Psoas muscle (tissue), 8 donors: ENCODE measurements at places on chromosomes 5 and 9.

- no peak for DNase-seq
Observed at GRCh38 chr5:170640731-170641588, 137.1 kb downstream of the KCNIP1 start.

DNA sequence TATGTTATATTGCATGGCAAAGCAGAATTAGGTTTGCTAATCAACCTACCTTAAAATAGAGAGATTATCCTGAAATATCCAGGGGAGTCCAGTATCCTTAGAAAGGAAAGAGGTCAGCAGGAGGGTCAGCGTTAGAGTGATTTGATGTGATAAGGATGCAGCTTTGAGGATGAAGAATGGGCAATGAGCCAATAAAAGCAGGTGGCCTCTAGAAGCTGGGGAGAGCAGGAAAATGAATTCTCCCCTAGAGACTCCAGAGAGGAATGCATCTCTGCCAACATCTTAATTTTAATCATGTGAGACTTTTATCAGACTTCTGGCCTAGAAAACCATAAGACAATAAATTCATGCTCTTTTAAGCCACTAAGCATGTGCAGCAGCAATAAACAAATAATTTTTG, 65.7 kb upstream of the SYK start:
- no peak for DNase-seq

- no peak for DNase-seq
Observed at GRCh38 chr5:172477466-172477865, 23.1 kb upstream of the SH3PXD2B start.

DNA sequence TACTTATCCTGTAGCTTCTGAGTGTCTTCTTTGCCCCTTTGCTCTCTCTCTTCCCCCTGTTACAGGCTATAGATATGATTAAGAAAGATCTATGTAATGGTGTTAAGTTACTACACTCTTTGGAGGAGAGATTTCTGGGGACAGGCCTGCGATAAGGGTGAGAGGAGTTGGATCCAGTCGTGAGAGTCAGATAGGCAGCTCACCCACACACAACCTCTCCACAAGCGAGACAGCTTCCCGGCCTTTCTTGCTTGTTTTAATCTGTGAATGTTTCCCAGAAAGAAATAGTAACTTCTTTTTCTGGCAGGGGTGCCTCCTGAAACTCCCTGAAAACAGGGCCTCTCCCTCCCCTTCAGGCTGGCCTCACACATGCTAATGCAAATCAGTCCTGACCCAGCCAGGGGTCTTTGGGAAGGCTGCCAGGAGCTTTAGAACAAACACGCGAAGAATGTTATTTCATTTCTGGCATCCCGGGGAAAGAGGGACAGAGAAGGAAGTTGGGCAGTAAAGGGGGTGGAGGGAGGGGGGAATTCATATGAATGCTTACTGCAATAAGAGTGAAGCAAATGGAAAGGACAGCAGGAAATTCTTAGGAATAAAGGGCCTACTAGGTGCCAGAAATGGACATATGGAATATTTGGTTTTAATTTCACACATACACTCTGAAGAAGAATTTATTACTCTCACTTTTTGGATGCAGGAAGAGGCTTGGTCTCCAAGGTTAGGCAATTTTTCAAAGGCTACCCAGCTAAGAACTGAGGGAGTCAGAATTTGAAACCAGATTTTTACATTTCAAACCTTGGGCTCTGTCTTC, 215.8 kb upstream of the TRIM32 start:
- DNase-seq: no peak
